ENCODE measurements at places on chromosomes 7 and 10.

DNA sequence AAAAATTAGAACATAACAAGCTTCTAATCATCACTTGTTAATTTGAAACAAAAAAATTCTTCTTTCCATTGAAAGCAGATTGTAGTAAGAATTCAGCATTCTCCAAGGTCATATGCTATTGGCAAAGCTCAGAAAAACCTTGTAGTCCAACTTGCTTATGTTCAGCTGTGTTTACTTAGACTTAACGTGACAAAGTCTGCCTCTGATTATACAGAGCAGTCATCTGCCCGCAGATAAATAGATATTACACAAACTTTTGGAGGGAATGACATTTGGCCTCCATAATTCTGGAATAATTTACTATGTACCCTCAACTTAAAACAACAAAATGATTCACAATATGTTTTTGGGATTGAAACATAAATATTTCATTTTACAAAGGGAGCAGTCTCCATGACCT lies 45.8 kb downstream of the MKX start:
- no peak for DNase-seq

DNA sequence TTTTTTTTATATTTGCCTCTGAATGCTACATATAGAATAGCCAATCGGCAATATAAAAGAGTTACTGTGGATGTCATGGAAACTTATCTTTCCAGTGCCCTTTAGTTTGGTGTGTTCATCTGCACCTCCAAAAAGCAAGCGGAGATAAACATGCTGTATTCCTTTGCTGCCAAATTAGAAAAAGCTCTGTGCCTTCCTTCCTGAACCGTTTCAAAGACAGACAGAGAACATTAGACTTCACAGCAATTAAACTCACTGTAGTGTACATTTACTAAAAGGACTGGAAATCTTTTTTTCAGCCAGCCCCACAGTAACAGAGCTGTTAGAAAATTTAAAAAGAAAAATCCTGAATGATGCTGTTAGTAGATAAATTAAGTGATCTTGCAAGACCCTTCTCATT lies 707.5 kb downstream of the LRMDA start:
- DNase-seq = no peak

DNA sequence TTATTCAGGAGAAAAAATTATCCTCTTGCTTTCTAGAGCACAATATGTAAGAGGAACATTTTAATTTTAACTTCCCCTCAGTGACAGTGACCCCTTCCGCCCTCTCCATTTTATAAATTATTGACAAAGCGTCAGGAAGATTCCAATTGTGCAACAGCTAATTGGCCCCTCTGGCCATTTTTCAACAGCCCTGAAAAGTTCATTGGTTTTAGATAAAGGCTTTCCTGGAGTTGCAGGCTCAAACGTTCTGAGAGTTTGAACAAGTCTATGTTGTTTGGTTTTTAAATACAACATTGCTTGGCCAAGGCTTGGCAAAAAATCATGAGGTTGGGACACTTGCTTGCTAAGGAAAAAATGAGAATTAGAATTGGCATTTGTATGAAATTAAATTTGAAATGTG lies 422.2 kb upstream of the ANKRD30A start:
- DNase-seq = no peak

DNA sequence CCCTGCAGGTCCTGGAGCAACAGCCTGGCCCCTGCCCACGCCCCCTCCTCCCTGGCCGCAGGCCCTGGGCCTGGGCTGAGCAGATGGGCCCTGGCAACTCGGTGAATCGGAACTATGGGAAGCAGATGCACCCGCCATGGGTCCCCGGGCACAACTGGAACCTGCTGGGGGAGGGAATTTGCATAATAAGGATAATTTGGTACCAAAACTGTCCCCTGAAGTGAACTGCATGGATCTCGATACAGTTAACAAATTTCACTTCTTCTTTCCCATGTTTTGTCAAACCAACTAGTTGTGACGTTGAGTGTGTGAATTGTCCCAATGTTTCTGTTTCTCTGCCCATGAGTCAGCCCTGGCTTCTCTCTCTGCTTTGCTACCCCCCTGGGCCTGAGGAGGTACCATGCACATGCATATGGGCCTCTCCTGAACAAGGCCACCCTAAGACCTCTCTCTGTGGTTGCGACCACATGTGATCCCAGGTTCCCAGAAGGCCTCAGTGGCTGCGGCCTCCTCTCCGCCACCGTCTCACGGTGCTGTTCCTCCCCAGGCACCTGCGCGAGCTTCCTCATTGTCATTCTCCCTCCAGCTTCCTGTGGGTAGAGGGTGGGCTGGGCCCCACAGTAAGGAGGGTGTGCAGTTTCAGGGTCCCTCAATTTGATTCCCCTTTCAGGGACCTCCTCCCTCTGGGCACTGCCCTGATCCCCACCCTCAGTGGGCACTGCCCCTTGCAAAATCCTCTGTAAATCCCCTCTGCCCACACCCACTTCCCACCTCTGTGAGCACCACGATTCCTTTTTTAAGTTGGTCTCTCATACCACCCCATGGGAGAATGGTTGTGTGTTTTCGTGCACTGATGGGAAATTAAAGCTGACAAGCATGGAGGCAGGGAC lies 40.0 kb downstream of the FIGNL1 start:
- DNase-seq = no peak

GRCh38 chr10:114713525-114714090 lies 55.5 kb upstream of the ABLIM1 start:
- DNase-seq = no peak

- no peak for DNase-seq
Observed at GRCh38 chr10:93334901-93335327, 147.2 kb downstream of the MYOF start.

DNA sequence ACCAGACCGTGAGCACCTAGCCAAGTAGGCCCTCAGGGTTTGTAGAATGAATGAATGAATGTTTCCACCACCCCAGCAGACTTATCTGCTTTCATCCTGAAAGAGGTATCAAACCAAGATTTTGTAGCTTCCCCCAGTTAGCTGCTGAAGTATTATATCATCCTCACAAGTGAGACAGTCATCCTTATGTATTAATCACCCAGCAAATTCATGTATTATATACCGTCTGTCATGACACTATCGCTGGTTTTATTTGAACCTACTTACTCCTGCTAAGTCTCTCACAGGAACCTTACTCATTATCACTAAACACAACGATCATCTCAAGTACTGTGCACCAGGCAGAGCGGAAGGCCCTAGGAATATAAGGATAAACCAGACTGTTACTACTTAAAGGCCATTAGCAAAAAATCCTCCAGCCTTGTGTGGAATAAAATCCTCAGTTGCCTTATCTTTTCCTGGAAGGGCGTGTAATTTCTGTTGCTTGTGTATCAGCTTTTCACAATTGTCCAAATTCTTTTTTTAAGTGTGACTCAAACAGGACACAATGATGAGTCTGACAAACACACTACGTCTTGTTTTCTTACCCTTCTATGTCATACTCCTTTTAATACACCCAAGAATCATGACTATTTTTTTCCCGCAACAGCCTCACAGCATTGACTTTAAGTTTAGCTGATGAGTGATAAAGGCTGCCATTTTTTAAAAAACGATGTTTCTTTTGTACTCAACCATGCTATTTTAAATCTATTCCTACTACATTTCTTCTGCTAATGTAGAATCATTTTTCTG lies 176.1 kb upstream of the KLF14 start:
- no peak for DNase-seq

All from foreskin melanocyte (primary cell).